PC-9 (cell line): ENCODE measurements at places on chromosomes 2 and 18. TPM values are rescaled to one million over a fixed set of nuclear protein-coding genes. Genes with fewer than 3 reads are reported as not detected.

GRCh38 chr18:27184115-27185024, 738 bp downstream of the CHST9 start:
- no peak for DNase-seq

GRCh38 chr18:24055878-24056277, 41.3 kb downstream of the TTC39C start:
- DNase-seq, result no peak

Gene REG1A
- total RNA-seq, result not detected in 2 replicates

DNA sequence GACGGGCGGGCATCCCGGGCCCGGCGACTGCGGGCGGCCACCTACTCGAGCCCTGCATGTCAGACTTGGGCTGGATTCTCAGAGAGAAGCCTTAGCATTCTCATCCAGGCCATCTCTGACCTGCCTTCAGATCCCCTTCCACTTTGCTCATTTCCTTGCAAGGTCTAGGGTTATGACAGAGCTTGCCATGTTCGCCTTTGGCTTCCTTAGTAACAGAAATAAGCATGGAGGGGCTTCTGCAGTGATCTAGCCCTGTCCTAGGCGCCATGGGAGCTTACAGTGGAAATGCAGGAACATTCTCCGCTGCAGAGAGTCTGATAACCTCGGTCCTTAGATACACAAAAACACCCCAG, 632 bp upstream of the ACVR1 start:
- no peak for DNase-seq

Gene FSIP2
- 0.22 and 0.63 TPM in 2 replicates for total RNA-seq

GRCh38 chr18:58554404-58554803, 74.5 kb downstream of the ALPK2 start:
- DNase-seq, result no peak

GRCh38 chr2:38076152-38076709, 280 bp upstream of the CYP1B1 start:
- DNase-seq, result peak; percentile 94

DNA sequence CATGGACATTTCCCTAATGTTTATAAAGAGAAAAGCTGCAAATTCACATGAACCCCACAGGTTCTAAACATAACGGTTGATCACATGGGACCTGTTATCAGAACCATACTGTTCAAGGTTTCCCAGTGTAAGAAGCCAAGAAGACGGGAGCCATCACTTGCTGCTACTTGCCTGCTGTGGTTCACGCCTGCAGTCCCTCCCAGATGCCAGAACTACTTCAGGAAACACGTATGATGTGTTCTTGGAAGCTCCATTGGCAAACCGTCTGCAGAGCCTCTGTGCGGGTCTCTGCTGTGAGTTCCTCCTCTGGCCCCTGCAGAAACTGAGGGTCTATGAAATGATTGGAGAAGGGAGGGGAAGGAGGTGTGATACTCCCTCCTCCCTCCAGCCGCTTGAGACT, 75.2 kb downstream of the CABLES1 start:
- DNase-seq, result no peak

DNA sequence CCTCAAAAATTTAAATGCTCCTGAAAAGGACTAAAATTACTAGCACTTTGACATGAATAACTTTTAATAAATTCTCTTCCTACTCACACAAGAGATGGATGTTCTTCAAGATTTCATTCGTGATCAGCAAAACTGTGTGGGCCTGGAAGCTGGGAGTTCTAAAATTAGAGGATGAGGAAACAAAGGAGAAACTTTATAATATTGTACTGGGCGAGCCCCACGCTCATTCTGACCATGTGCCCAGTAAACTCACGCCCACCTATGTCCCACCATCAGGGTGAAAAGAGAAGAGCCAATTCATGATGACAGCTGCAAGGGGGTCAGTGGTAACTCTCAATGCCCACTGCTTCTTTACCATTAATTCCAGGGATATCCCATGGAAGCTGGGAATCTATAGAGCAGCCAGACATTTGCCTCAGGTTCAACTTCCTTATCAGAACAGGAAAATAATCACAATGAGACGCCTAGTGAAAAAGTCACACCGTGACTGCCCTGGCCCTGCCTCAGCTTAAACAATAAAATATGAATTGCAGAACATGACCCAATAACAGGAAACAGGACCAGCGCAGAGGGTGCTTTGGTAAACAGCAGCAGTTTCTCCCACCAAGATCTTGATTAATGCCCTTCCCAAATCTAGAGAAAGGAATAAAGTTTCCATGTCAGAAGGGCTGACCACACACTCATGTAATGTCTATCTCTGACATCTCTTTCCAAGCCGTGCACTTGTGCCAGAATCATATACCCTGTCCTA, 438.6 kb downstream of the TXNL1 start:
- no peak for DNase-seq

Gene MAP4K4
- total RNA-seq, result 100 and 129 TPM in 2 replicates

DNA sequence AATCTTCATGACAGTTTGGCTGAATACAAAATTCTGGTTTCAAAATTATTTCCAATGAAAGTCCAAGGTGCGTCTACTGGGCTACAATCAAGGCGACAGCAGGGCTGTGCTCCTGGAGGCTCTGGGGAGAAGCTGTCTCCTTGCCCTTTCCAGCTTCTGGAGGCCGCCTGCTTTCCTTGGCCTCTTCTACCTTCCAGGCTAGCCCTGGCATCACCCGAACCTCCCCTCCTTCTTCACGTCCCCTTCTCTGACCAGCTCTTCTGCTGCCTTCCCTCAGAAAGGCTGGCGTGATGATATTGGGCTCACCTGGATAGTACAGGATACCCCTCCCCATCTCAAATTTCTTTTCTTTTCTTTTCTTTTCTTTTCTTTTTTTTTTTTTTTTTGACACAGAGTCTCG, 115.5 kb downstream of the KCNF1 start:
- no peak for DNase-seq

DNA sequence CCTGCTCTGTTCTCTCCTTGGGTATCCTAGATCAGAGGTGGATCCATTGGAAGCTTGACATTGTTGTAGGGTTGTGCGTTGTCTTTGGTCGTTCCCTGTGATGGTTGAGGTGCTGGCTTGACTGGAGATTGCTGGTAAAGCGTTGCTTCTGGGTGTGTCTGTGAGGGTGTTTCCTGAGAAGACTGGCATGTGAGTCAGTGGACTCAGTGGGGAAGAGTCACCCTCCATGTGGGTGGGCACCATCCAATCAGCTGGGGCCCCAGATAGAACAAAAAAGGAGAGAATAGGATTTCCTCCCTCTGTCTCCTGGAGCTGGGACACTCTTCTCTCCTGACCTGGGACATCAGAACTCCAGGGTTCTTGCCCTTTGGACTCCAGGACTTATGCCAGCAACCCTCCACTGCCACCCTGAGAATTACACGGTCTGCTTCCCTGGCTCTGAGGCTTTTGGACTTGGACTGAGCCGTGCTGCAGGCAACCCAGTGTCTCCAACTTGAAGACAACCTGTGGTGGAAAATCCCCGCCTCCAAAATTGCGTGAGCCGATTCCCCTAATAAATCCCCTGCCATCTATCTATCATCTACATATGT, 14.8 kb upstream of the REEP1 start:
- DNase-seq, result no peak

DNA sequence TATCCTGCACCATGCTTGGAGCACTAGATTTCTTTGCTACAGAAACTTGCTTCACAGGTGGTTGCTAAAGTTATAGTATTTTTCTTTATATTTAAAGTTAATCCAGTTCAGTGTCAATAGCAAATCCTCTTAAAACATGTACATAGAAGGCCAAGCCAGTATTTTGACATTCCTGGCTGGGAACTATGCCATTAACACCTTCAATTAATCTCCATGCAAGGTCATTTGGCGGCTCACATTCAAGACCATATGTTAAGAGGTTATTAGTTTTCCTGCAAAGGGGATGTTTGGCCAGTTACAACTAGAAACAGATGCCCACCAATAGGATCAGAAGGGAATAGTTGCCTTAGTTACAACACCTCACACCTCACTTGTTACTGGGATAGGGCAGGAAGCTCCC, 261.3 kb upstream of the MEIS1 start:
- no peak for DNase-seq

GRCh38 chr2:211609127-211609526, 929.5 kb downstream of the ERBB4 start:
- DNase-seq, result peak; percentile 6

Gene FAM110C
- total RNA-seq, result 20.8 and 21.1 TPM in 2 replicates

DNA sequence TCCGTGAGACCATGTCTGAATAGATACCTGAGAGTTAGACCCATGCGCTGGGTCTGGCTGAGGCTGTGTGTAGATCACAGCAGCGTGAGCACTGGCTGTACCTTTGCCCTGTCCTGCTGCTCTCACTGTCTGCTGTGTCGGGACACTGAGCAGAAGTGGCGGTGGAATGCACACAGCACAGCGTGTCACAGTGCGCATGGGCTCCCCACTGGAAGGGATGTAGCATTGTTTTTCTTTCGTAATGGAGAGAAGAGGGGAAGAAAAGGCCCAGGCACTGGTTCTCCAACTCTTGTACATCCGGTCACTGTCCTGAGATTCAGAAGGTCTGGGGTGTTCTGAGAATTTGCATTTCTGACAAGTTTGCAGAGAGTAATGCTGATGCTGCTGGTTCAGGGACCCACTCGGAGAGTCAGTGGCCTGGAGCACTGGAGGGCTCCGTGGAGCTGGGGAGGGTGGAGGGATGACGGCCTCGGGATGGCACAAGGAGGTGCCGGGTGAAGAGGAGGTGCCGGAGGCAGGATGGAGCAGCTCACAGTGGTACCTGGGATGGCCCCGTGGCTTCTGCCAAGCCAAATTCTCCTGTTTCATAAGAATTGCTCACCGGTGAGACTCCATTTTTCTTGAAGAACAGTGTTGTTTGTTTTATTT, 252.8 kb downstream of the LDLRAD4 start:
- DNase-seq, result no peak

DNA sequence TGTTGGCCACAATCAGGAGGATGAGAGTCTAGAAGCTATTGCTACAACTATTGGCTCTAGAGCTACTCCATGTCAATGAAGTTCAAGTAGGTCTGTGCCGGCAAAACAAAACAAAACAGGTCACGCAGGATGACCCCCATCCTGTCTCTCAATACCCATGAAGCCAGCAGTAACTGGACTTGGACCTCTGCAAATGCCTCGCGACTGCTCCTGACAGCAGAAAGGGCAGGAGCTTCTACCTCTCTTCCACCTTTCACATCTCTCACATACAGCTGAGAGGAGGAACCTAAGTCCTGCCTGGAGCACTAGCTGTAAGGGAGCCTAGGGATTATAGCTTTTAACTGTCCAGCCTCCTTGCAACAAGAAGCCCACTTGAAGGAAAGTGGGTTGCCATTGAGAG, 16.0 kb downstream of the PRKAG3 start:
- DNase-seq, result no peak

Gene GLI2
- 11.6 and 14.6 TPM in 2 replicates for total RNA-seq

GRCh38 chr18:23934252-23934651, 80.3 kb upstream of the TTC39C start:
- no peak for DNase-seq
